Breast epithelium (tissue), 4 donors: ENCODE measurements at places on chromosomes 3 and 15.
A peak's percentile ranks its signal among the peaks of the same experiment; 100 is the strongest.

DNA sequence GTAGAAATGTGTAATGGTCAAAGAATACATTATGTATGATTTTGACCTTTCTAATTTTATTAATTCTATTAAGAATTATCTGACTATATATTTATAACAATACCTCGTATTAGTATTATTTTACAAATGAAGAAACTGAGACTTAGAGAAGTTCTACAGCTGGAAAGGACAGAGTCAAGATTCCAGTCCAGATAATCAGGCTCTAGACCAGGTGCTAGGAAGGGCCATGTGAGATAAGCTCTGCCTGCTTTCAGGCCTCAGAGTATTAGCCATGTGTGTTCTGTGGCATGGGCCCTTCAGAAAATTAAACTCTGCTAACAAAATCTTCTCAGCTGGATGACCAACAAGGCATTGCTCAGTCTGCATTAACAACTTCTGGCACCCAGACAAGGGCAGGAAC, 87.5 kb downstream of the CD200R1L start:
- DNase-seq: no peak

DNA sequence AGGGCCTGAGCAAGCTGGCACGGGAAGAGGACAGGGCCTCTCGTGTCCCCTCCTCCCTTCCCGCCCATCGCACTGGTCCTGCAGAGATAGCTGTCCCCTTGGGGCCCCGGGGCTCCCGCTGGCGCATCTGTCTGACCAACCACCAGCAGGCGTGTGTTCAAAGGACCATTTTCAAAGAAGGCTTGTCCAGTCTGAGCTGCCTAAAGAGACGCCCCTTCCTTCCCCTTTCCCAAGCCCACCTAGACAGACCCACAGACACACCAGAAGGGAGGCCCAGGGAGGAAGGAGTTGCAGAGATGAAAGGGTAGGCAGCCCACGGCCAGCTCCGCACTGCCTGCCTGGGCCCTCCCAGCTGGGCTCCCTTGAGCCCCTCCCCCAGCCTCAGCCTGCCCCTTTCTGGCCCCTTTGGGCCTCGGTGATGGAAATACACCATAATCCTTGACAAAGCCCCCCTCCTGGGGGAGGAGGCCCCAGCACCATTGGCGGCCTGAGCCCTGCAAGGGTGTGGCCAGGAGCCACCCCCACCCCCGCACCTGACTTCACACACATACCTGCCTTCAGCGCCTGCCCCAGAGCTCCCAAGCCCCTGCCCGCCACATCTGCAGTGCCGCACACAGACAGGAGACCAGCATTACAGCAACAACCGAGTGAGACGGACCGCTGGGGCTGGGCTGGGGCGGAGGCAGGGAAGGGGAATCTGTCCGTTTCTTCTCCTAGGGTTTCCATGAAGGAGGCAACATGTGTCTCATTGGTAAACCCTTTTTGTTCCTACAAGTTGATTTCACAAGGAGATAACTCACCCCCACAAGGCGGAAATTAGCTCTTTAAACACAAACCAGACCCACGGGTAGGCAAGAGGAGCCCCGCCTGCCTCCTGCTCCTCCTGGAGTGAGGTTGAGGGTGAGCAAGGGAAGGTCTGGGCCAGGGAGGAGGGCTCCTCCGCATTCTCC, at the start of gene STRA6:
Gene STRA6, minus strand, starts transcription at position 336 of the 950 bp plus-strand sequence. CDS start 520 bp downstream, outside the sequence.
- DNase-seq: no peak

DNA sequence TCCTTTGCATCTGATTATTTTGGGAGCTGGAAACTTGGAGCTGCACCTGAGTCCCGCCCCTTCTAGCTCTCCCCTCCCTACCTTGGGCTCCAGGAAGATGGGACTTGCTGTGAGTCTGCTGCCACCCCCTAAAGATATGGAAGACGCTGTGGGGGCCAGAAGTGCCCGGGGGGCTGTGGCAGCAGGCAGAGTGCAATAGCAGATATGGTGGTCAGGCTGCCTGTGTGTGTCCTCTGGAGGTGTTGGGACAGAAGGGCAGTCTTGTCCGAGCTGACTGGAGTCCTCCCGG, 485 bp downstream of the PAK6 start:
- DNase-seq: no peak

DNA sequence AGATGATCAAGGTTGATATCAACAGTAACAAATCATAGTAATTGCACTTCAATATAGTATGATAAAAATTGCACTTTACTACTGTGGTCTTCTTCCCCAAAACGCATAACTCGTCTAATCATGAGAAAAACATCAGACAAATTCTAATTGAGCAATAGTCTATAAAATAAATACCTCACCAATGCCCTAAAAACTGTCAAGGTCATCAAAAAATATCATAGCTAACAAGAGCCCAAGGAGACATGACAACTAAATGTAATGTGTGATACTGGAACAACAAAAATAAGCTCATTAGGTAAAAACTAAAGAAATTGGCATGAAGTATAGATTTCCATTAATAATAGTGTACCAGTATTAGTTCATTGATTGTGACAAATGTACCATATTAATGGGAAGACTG, 85.6 kb upstream of the LRRC3B start:
- no peak for DNase-seq

DNA sequence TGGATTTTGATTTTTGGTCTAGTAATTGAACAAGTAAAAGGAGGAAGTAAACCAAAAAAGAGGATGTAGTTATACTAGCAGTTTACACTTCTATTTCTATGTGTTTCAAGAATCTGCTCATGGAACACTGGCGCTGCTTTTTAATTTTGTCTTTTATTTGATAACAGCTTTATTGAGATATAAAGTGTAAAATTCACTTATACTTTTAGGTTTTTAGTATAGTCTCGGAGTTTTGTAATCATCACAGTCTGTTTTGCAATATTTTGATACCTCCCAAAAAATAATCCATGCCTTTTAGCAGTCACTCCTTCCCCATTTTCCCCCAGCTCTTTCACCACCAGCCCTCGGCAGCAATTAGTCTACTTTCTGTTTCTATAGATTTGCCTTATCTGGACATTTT, 18.0 kb downstream of the UBE2E2 start:
- no peak for DNase-seq

- DNase-seq: no peak
Measured at GRCh38 chr3:173938159-173938558, 540.6 kb downstream of the NLGN1 start.

GRCh38 chr3:85652360-85652759, 693.6 kb downstream of the CADM2 start:
- DNase-seq: no peak

- no peak for DNase-seq
Measured at GRCh38 chr3:10941972-10942371, 50.6 kb upstream of the SLC6A1 start.

DNA sequence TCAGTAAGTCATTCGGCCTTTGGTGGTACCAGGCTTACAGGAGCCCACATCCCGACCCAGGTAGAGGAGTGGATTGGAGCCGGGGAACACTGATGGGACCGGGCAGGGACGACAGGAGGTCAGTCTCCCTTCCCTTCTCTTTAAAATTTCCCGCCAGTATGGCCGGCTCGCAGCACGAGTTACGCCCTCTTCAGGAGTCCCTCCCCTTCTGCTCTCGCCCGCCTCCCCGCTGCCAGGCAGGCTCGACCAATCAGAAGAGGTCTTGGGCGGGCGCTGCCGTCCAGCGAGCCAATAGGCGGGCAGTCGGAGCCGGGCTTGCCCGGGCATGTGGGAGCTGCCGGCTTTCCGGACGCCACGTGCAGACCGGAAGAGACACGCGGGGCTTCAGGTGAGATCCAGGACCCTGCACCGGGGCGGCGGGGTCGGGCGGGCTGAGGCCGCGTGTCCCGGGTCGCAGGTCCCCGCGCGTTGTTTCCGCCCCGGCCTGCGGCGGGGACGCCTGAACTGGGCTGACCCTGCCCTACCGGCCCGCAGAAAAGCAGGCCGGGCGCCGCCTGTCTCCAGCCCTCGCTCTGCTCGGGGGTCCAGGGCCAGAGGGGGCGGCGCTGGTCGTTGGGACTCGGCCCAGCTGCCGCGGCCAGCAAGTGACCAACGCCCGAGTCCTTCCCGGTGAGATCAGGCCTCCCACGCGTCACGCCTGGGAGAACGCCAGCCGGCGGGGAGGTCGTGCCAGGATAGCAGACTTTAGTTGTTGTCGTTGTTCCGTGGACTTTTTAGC, at the start of gene AEN:
Gene AEN, plus strand, starts transcription at position 346 of the 778 bp plus-strand sequence. CDS start 4,870 bp downstream, outside the sequence.
- DNase-seq: peak; percentile 95

GRCh38 chr15:48644827-48645557, 517 bp downstream of the FBN1 start:
- DNase-seq: no peak

GRCh38 chr3:139944256-139944910, 9.4 kb downstream of the CLSTN2 start:
- DNase-seq: no peak

- no peak for DNase-seq
Measured at GRCh38 chr3:189455641-189456417, 175.4 kb upstream of the TP63 start.

- DNase-seq: peak; percentile 77
Measured at GRCh38 chr3:48695393-48695753, 9.7 kb upstream of the NCKIPSD start.

DNA sequence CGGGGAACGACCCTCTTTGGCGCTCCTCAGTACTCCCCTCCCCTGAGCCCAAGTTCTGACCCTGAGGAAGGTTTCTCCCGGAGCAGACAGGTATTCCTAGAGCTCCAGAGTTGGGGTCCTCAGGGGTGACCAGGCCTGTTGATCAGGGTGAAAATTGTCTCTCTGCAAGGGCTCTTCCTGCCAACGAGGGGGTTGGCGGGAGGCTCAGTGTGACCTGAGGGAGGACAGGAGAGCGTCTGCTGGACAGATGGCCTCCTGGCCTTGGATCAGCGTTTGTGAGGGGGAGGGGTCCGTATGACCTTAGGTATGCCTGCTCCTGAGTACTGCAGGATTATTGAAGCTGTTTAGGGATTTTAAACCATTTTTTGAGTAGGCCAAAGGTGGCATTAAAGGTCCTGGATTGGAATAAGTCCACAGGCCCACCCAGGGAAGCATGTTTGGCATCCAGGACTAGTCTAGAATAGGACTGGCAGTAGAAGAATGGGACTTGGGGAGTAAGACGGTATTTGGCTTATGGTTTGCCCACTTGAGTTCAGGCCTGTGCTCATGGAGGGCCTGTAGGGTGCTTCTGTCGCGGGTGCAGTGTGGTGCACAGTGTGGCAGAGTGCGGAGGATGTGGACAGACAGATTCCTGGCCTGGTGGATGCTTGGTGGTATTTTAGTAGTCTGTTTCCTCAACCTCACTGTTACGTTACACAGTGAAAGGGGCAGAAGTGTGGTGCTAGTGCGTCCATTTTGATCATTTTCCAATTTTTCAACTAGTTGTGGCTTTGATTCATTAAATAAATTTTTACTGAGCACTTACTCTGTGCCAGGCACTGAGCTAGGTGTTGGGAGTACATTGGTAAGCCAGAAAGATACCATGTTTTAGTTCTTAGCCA, 959 bp downstream of the ZNF592 start:
- DNase-seq: no peak

DNA sequence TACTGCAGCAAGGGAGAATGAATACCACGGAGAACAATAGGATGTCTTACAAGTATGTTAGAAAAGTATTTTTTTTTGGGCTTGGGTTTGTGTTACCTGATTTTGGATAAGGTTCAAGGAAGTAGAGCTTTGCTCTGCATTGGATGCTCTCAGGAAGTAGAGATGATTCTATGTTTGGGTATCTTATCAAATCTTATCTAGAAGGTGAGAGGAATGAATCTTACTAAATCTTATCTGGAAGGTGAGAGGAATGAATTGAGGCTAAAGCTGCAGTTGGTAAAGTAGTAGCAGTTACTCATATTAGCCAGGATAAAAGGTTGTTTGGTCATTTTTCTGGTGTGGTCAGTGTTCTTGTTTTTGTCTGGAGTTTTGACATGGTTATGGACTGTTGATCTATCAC, 17.4 kb downstream of the TFG start:
- no peak for DNase-seq

DNA sequence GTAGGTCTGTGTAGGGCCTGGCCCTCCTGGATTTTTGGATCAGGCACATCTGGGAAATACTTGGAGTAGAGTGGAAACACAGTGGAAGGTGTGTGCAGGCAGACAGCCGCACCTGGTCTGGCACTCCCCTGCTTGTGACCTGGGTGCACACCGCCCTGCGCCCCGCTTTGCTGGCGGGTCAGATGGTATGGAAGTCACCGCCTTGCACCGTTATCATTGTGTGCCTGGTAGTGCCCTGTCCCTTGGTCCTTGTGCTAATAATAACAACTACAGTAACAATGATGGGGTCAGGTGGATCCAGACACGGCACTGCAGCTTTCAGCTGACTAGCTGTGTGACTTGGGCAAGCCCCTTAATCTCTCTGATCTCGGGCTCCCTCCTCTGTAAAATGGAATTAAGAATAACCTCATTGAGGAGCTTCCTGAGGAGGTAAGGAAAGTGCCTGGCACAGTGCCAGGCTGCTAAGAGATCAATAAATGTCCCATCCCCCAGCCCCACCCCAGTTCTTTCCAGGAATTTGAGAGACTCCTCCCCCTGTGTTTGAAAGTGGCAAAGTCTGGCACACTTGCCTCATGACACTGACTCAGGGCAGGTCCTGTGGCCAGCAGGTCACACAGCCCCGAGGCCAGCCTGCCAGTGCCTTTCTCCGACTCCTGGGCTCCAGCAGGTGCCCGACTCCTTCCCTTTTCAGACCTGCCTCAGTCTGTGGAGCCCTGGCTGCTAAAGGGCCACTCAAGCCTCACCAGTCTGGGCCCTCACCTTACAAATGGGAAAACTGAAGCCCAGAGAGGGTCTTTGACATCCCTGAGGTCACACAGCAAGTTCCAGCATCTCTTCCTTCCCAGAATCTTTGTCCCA, 9.8 kb downstream of the ISG20 start:
- no peak for DNase-seq

- no peak for DNase-seq
Measured at GRCh38 chr3:64848822-64849221, 161.0 kb upstream of the ADAMTS9 start.

DNA sequence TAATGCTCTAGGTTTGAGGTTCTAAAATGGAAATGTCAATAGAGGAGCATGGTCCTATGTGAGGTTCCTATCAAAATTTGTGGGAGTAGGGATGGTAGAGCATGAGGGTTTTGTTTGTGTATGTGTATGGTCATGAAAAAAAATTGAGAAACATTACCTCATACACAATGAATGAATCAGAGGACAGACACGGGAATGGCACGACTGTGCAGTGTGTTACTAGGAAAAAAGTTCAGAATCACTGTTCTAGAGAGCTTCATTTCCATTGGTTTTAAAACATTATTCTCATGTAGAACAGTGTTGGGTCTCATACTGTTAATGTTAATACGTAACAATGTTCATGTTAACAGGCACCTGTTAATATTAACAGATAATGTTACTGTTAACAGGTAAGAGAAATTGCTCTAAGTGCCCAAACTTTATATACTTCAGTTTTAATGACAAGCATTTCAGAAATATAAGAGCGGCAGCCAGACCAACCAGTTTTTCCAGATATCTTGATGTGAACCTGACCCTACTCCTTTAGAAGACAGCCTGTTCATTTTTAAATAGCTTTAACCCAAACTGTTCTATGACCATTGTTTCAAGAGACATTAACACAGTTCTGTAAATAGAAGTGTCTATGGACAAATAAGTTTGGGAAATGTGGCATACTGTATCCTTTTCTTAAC, 48.0 kb downstream of the SLC15A2 start:
- no peak for DNase-seq

- no peak for DNase-seq
Measured at GRCh38 chr3:55162031-55162795, 234.4 kb upstream of the LRTM1 start.
